A673 (cell line): ENCODE measurements at places on chromosomes 4 and X.

DNA sequence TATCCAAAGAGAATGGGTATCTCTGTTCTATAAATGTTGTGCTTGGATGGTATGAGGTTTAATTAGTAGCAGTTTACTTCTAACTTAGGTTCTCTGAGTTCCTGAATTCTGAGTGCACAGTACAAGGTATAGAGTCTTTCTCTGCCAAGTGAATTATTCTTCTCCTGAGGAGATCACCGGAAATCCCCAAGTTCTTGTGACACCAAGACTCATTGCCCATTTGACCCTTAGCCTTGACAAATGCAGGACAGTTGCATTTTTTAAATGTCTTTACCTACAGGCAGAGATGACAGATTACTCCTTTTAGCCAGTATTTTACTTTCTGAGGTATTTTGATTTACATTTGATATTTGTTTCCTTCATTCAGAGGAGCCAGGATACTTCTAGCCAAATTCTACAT, 72.9 kb downstream of the MAOA start:
- no peak for DNase-seq

- DNase-seq: no peak
These were observed 6.8 kb upstream of the CDKL2 start for GRCh38 chr4:75637176-75637575.

DNA sequence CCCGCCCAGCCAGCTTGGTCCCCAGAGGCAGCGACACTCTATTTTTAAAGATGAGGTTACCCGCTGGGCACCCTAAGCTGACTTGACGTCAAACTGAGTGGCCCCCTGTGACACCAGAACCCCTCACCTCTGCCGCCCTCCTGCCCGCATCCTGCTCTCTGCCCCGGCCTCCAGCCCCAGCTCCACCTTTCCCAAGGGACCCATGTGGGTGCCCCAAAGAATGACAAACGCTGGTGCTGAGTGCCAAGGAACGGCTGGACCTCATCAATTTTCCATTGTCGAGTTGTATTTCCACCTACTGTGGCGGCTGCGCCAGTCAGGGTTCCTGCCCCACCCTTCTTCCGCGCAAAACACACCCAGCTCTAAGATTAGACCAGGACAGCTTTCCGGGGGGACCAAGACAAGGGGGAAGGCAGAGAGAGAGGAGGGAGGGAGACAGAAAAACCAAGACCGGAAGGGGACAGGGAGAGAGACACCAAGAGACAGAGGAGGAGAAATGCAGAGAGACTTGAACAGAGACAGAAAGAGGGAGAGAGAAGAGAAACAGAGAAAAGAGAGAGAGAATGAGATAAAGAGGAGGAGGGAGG, 2.0 kb downstream of the PRKX start:
- DNase-seq: no peak

- DNase-seq: peak; percentile 5
These were observed 31.4 kb upstream of the ADH1C start for GRCh38 chr4:99383833-99384392.

DNA sequence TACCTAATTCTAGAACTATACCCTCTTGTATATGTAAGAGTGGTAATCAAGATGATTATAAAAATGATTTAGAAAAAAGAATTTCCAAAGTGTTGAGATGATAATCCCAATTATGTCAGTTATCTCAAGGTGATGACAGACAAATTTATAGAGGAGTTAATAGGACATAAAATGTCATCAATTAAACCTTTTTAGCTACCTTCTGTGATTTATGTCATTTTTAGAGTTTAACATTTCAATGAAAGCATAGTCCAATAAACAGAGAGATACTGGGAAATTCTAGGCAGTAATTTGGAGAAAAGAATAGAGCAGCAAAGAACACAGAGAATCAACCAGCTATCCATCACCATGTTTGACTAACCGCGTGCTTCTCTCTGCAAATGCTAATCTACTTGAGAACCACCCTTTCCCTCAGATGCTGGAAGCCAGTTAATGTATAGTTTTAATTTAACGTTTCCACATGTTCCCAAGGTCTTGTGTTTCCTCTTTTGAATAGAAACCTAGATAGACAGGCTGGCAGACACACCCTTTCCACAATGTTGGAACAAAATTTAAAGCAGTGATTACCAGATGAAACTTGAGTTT, 433.1 kb upstream of the FAM241A start:
- DNase-seq: no peak

DNA sequence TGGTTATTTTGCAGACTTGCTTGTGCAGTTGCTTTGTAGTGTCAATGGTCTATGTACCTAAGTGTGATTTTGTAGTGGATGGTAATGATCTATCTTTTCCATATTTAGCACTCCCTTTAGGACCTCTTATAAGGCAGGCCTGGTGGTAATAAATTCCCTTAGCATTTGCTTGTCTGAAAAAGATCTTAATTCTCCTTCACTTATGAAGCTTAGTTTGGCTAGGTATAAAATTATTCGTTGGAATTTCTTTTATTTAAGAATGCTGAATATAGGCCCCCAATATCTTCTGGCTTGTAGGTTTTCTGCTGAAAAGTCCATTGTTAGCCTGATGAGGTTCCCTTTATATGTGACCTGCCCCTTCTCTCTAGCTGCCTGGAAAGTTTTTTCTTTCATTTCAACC, 10.6 kb upstream of the HSD17B13 start:
- no peak for DNase-seq

- no peak for DNase-seq
These were observed 161.6 kb upstream of the MID1 start for GRCh38 chrX:10781847-10782530.

- DNase-seq: no peak
These were observed 2.2 kb upstream of the SFRP2 start for GRCh38 chr4:153790962-153791551.

- no peak for DNase-seq
These were observed 217.1 kb downstream of the ARAP2 start for GRCh38 chr4:36027203-36027602.

DNA sequence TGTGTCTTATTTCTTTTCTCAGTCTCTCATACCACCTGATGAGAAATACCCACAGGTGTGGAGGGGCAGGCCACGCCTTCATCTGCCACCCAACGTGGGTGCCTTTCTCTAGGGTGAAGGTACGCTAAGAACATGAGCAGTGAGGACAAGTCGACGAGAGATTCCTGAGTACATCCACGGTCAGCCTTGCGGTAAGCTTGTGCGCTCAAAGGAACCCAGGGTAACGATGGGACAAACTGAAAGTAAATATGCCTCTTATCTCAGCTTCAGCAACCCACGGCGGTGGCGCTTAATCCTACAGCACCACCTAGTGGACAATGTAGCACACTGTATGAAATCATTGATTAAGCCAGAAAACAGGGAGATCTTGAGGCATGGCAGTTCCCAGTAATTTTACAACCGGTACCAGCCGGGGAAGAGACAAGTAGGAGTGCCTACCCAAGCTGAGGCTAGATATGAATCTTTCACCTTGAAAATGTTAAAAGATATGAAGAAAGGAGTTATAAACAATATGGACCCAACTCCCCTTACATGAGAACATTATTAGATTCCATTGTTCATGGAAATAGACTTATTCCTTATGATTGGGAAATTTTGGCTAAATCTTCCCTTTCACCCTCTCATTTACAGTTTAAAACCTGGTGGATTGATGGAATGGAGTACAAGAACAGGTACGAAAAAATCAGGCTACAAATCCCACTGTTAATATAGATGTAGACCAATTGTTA, 63.0 kb downstream of the ZNF732 start:
- peak; percentile 85 for DNase-seq

DNA sequence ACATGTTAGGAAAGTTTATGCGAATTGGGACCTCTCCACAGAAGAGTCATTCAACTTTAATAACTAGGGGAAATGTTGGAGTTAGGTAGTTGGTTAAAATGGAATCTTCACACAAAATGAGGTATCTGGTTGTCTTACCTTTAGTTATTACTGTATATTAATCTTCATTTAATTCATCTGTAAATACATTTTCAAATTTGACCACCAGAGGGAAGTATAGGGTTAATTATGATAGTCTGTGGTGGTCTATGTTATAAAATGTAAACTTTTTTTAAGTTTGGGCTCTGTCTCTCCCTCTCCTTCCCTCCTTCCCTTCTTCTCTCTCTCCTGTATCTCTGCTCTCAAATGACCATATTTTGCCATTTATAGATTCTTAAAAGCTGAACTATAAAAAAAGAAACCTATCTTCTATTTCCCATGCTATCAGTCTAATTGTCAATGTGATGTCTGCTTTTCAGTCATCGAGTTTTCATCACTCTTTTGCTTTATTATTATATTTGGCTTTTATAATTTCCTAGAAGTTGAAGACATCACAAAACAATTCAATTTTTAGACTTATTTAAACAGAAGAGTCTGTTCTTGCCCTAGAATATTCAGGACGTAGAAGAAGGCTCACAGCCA, 49.8 kb downstream of the TMEM144 start:
- DNase-seq: peak; percentile 71

- no peak for DNase-seq
These were observed 46.5 kb downstream of the EGF start for GRCh38 chr4:109959195-109959594.

DNA sequence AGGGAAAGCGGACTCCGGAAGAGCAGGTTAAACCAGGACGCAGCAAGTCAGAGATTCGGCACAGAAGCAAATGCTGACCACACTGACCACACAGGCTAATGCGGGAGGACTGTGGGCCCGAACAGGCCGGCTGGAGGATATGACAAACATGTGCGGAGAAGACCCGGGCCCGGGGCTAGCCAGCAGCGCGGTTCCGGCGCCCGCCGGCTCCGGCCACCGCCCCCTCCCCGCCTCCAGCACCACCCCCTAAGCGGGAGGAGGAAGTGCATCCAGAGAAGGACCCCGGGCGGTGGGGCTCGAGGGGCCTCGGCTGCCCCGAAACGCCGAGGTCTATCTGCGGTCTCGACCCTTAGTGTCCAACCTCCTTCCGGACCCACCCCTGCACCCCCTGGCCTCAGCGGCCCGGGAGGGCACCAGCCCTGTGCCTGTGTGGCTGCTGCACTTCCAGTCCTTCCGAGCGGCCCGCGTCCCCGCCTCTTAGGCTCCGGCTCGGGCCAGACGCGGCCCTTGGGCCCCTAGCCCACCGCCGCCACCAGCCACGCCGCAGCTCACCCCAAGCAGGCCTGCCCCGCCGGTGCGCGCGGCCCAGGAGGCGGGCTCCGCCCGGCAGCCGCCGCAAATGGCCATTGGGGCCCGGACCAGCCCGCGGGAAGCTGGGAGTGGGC, 2.1 kb downstream of the ELOVL6 start:
- peak; percentile 61 for DNase-seq

- no peak for DNase-seq
These were observed 84.6 kb upstream of the RPL34 start for GRCh38 chr4:108535757-108536156.

- DNase-seq: peak; percentile 51
These were observed 63.5 kb upstream of the ARHGAP36 start for GRCh38 chrX:130994671-130995070.

- no peak for DNase-seq
These were observed 162.7 kb upstream of the GALNTL6 start for GRCh38 chr4:171650543-171650942.

DNA sequence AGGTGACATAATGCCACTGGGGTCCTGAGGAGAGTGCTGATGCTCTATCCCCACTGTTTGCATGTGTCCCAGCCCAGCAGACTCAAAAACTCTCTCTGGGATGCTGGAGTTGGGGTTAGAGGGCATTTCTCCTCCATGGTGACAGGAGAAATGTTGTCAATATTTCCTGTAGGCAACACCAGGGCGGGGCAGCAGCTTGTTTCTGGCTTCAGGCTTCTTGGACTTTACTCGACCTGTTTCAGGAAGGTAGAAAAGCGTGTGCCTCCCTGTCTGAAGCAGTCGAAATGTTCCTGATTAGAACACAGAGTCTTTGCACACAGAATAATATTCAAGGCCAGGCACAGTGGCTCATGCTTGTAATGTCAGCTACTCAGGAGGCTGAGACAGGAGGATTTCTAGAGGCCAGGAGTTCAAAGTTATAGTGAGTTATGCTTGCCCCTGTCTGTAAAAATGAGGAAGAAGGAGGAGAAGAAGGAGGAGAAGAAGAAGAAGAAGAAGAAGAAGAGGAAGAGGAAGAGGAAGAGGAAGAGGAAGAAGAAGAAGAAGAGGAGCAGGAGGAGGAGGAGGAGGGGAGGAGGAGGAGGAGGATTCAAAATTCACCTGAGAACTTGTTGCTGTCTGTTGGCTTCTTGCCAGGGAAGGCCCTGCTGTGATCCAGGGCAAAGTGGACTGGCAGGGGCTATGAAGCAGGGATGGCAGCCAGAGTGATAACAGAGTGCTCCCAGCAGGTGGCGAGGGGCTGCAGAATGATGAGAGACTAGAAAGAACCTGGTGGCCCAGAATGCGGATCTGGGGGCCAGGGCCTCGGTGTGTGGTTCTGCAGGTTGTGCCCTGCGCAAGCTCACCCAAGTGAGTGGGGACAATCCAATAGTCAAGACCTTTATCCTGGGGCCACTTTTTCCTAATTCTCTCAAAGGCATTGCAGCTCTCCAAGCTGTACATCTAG, 82.9 kb downstream of the RTL5 start:
- peak; percentile 10 for DNase-seq

GRCh38 chr4:177225605-177226004, 84.1 kb upstream of the NEIL3 start:
- DNase-seq: no peak

- peak; percentile 59 for DNase-seq
These were observed 88.3 kb downstream of the NHSL2 start for GRCh38 chrX:71998836-71999509.

DNA sequence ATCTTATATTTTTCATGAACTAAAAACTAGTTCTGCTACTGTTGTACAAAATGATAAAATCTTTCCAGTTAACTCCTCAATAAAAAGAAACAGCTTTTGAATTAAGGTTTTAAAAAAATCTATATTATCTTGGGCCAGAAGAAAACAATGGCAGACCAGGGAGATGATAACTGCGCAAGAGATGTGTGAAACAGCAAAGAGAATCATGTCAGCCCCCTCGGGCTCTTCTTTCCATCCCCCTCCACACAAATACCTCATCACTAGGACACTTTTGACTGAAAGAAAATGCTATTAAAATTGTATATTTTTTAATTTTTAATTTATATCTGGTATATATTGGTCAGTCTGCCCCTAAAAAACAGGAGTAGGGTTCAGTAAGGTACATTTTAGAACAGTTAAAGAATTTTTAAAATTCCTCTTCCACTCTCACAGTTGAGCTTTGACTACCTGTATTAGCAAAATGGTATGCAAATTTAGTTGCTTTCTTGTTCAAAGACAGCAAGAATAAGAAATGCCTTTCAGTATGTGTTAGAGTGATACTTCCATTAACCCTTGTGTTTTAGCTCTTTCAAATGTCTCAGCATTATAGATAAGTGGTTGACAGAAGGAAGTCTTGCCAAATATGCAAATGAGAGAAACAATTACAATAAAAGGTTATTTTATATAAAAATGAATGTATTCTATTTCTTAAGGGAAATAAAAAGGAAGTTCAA, 36.4 kb upstream of the LCORL start:
- no peak for DNase-seq

GRCh38 chrX:70439016-70439415, 5.6 kb upstream of the DLG3 start:
- no peak for DNase-seq

DNA sequence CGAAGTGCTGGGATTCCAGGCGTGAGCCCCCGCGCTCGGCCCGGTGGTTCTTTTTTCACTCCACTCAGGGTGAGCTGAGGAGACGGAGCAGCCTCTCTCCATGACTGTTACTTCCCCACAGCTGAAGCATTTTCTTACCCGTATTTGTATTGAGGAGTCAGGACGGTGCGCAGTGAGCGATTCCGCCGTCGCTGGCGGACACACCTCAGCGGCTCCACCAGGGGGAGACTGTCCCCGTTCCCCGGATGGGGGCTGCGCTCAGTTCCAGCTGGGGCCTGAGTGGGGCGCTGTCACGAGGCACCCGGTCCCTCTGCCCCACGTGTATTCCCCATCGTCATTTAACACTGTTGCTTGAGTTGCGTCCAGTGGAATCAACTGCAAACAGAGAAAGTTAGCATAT, 844.0 kb upstream of the FRG1 start:
- DNase-seq: peak; percentile 5

- no peak for DNase-seq
These were observed at the start of gene FAM9B for GRCh38 chrX:9033989-9034388. FAM9B (minus strand) TSS chrX:9034127; CDS start chrX:9032986, 1,141 bp downstream.
